D721Med (cell line): ENCODE measurements at places on chromosomes 7 and 10.
A peak's percentile ranks its signal among the peaks of the same experiment; 100 is the strongest.

DNA sequence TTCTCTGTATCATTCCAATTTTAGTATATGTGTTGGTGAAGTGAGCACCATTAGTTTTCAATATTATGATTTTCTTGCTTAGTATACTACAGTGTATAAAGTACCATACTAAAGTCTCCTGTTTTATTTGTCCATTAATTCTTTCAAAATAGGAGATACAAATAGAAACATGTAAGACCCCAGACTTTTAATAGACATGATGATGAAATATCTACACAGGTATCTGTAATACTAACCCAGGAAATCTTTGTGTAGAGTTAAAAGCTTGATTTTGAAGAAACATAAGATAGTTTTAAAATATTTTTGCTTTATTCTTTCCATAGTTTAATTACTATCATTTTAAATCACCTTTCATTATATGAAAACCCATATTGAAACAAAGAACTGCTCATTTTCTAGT, 133.8 kb upstream of the WNT16 start:
- no peak for DNase-seq

DNA sequence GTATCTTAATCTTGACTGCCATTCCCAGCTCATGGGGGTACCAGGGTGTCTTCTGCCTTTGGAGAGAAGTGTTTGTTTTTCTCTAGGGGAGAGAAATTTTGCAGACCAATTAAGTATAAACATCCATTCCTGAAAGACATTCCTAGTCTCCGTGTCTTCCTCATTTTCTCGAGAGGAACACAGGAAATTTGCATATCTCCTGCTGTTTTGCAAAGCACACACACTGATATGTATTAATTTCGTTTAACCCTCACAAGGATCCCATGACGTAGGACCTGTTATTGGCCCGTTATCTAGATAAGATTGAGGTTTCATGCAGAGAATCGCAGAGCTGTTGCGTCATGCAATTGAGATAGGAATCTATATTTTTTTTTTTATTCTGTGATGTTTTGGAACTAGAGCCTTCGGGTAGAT, 944 bp downstream of the RHBDD2 start:
- no peak for DNase-seq

- DNase-seq, result no peak
Measured at GRCh38 chr7:128194533-128195282, 46.4 kb upstream of the LEP start.

GRCh38 chr7:151889406-151890354, 12.8 kb upstream of the PRKAG2 start:
- no peak for DNase-seq

DNA sequence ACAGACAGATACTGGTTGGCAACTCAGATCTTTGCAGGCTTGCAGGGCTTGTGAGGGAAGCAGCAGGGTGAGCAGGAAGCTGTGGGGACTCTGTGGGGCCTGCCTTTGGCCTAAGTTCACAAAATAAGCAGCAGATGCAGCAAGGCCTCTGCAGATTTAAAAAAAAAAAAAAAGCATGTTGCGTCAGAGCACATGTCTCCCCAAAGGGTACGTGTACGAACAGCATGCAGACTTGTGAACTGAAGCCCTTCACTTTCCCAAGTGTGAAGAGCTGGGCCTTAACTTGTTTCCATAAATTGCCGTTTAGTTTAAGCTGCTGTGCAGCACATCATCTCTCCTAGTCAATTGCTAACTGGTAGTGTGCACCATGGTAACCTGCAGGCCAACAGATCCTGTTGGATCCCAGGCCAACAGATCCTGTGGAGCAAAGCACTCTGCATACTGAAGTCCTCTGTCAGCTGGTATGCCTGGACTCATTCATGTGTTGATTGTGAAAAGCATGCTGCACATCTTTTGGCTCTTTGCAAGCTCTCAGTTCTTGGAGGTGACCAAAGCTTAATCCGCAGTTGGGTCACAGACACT, 10.8 kb upstream of the XPNPEP1 start:
- no peak for DNase-seq

GRCh38 chr7:96426027-96426426, 104.1 kb upstream of the SLC25A13 start:
- no peak for DNase-seq

- no peak for DNase-seq
Measured at GRCh38 chr10:110508806-110509544, 11.3 kb downstream of the DUSP5 start.

- no peak for DNase-seq
Measured at GRCh38 chr10:132233501-132234085, 46.8 kb downstream of the DPYSL4 start.

DNA sequence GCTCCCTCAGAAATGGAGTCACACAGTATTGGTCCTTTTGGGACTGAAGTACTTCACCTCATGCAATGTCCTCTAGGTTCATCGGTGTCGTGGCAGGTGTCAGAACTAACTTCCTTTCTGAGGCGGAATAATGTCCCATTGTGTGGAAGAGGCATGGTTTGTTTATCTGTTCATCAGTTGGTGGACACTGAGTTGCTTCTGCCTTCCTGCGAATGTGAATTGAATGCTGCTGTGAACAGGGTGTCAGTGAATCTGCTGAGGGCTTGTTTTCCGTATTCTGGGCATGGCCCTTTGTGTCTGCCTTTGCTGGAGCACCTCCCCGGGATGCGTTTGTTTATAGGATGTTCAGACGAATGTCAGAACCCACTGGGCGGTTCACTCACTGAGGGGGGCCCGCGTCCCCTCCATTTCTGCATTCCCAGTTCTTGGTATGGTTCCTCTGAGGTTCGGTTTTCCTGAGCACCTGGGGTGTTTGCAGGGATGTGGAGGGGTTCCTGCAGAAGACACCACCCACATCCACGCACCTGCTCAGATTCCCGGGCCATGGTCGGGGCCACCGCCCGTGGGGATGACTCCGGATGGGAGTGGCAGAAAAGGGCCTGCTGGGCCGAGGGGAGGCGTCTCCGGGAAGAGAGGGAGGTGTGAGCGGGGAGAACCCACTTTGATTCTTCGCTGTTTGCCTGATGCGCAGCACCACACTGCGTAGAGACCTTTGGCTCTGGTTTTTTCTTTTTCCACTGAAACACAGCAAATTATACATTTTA, 33.1 kb downstream of the CHST12 start:
- DNase-seq, result no peak

- no peak for DNase-seq
Measured at GRCh38 chr10:90862908-90863514, 5.2 kb upstream of the HTR7 start.

DNA sequence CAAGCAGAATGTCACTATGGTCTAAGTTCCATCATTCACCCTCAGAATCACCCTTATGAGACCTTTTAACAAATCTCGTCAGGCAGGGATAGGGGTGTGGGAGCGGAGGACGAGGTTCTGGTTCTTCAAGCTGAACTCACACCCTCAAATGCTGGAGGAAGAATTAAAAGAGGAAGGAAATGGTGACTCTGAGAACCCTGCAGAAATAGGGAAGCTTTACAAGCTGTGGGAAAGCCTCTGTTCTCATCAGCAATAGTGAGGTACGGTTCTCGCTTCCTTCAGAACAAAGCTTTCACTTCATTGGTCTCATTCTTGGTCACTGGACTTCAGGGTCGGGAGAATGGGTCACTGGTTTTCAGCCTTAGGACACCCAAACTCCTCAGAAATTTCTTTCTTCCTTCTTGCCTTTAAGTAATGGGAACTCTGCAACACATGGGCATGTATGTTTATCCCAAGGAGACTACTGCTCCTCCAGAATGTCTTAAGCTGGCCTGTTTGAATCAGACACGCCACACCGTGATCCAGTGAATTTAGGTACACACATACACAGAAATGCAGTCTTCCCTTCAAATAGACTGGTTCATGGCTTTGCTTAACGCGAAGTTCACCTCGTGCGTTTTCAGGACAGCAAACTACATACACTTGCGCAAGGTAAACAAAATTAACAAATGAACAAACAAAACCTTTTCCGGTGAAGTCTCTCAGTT, 226.0 kb downstream of the SFMBT2 start:
- DNase-seq, result no peak

- no peak for DNase-seq
Measured at GRCh38 chr10:91907914-91908336, 1.4 kb downstream of the FGFBP3 start.

- DNase-seq, result no peak
Measured at GRCh38 chr10:128373071-128373749, 247.0 kb upstream of the MKI67 start.

GRCh38 chr7:102819151-102819550, 70.4 kb downstream of the FAM185A start:
- DNase-seq, result no peak

GRCh38 chr7:41685684-41686083, 17.2 kb downstream of the INHBA start:
- DNase-seq, result no peak

- DNase-seq, result no peak
Measured at GRCh38 chr7:40542982-40543741, 408.4 kb downstream of the SUGCT start.

DNA sequence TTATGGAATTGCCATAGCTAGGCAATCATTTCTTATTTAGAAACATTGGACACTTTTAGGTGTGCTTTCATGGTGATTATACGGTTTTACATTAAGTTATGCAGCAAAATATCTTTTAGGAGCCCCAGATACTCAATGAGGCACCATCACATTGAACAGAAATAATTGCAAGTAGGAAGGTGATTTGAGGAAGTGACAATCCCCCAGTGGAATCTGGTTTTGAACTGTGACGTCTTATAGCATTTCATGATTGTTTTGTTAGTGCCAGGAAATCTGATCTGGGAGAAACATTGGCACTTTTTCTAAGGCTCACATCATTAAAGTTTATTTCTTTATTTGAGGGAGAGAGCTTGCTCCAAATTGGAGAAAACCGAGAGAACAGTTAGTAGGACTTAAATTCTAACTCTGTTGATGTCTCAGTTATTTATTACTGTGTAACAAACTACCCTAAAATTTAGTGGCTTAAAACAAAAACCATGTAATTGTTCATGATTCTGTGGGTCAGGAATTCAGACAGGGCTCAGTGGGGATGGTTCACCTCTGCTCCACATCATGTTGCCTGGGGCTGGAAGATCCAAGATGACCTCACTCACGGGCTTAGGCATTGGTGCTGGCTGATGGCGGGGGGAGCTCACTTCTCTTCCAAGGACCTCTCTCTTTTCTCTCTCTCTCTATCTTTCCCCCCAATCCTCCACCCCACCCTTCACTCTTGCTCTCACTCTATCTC, 78.2 kb upstream of the STEAP1B start:
- DNase-seq, result no peak

GRCh38 chr10:110158051-110159005, 49.1 kb upstream of the MXI1 start:
- DNase-seq, result no peak

DNA sequence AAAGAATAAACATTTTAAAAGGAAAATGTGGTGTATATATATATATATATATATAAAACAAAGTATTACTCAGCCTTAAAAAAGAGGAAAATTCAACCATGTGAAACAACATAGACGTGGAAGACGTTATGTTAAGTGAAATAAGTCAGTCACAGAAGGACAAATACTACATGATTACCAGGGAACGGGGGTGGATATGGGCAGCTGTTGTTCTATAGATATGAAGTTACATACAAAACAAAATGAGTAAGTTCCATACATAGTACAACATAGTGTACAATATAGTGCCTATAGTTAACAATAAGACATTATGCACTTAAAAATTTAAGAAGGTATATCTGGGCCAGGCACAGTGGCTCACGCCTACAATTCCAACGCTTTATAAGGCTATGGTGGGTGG, 48.8 kb downstream of the SGMS1 start:
- DNase-seq, result no peak

DNA sequence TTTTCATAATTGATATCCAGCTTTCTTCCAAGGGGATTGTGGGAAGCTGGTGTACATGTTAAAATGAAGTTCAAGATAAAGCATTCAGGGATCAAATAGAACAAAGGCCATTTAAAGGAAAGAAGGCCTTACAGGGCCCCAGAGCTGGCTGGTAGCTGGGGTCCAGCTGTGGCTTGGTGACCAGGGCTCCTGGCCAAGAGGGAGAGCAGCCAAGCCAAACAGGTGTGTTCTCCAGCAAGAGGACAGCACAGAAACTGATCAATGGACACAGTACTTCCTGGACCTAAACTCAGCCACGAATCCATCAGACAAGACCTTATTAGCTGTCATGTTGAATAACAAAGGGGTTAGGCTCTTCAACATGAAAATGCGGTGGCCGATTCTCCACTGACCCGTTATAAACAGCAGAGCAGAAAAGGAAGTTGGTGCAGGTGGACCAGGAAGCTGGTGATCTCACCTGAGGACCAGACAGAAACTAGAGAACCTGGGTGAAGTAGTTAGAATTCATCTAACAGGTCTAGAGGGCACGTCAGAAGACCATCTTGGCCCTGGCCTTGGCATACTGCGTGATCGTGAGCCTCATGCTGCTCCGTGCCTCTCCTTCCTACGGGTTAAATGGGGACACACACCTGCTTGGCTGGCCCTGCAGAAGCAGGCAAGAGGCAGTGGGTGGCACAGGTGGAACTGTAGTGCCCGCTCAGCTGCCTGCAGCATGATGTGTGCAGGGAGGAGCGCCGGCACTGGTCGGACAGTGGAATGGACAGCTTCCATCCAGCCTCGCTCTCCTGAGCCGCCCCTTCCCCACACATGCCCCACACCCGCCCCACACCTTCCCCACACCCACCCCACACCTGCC, 53.8 kb downstream of the PARP12 start:
- no peak for DNase-seq

DNA sequence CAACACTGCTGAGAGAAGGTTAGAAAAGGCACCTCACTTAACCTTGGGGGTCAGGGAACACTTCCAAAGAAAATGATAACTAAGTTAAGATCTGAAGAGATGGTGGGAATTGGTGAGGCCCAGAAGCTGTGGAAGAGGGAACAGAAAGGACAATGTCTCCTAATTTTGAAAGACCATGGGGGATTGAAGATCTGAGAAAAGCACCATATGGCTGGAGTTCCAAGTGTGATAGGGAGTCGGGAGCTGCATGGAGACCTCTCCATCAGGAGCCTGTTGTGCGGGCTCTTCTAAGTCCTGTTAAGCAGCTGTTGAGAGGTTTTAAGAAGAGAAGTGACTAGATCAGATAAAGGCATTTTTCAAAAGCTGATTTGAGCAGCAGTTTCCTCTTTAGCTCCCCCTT, 254.3 kb downstream of the CDK14 start:
- DNase-seq, result peak; percentile 22

DNA sequence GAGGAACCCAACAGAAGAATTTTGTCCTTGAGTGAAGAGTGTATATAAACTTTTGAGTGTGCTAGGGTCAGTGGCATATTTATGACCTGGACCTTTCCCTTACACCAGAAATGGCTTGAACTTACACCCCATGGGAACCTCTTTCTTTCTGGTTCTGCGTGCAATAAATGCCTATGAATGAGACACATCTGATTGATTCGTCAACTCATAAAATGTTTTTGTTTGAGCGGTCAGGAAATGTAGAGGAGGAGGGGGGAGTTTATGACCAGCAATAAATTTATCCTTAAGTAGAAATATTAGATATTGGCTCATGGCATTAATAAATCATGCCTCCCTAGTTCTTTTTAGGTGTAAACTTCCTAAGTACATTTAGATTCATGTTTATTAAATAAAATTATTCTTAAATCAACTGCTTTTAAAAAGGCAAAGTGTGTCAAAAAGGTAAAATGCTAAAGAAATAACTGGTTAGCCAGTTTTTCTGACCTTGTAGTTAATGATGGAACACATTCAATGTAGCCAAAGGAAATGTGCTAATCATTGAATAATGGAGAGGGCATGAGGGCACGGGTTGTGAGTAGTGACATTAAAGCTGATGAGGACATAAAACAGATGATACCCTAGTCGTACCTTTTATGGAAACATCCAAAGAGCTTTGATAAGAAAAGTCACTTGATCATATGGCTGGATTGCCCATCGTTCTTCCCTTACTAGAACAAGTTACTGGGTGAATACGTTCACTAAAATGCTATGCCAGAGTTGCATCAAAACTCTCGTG, 13.6 kb upstream of the NUP42 start:
- no peak for DNase-seq
